D721Med (cell line): ENCODE measurements at places on chromosomes 1 and 21.
A peak's percentile ranks its signal among the peaks of the same experiment; 100 is the strongest.

- no peak for DNase-seq
Observed at GRCh38 chr1:1482856-1483255, 11.3 kb downstream of the ATAD3B start.

GRCh38 chr1:155125511-155125945 is 2.1 kb upstream of the EFNA1 start:
- no peak for DNase-seq

DNA sequence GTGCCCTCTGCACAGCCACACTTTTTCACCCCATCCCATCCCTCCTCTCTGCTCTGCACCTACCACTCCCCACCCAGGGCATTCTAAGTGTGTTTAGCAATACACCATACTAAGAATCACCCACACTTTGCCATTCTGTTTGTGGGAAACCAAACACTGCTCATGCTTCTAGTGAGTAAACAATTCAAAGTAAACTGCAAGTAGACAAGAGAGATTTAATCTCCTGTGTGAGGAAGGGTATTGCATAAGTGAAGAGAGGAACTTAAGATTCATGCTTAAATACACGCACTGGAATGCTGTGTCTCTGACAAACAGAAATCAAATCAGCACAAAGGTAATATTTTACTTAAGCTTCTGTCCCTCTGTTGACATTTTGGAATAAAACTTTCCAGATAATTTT is 4.8 kb upstream of the EDARADD start:
- DNase-seq: no peak

DNA sequence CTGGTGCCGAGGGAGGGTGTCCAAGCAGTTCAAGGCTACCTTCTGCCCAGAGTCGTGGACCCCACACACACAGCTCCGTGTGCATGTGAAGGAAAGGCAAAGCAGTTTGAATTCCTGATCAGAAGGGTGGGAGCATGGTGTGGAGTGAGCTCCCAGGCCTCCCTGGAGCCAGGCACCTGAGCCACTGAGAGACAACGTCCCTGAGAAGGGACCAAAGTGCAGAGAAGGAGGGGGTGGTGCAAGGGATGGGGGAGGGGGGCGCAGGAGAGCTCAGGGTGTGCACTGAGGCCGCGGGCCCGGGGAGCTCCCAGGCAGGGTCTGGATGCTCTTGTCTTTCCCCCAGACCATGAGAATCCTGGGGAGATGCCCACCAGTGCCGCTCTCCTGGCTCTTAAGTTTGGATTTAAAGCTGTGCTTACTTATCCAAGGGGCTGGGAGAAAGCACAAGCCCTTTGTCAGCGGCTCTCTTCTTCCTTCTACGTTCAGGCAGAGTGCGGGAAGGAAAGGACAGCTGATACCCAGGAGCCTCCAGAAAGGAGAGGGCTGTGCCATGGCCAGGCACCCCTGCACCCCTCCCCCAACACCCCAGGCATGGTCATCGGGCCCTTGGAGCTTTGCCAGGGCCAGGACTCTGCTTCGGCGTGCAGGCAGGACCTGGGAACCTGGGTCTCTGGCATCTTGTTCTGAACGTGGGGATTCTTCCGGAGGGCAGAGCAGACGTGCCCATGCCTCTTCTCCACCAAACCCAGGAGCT is 24.1 kb downstream of the ACTA1 start:
- no peak for DNase-seq

- DNase-seq: no peak
Observed at GRCh38 chr1:117318426-117318825, 48.8 kb upstream of the MAN1A2 start.

DNA sequence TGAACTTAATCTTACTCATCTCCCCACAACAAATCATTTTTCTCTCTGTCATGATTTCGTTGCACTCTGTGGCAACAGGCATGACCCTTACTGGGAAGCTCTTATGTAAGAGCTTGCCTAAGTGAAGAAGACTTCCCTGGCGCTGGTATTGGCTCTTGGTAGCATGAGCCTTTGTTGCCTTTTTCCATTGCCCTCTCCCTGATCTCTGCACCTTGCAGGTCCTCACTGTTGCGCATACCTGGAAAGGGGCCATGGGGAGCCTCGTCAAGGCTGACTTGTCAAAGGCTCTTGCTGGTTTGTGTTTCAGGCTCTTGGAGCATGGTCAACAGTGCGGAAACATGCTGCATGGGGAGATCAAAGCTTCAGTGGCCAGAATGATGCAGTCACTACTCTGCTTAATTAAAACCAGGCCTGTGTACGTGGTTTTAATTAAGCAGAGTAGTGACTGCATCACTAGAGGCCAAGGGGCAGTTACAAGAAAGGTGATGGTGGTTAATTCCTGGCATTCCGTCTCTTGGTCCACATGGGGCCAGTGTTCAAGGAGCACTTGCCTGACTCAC is 141.3 kb downstream of the SPATA46 start:
- DNase-seq: no peak

DNA sequence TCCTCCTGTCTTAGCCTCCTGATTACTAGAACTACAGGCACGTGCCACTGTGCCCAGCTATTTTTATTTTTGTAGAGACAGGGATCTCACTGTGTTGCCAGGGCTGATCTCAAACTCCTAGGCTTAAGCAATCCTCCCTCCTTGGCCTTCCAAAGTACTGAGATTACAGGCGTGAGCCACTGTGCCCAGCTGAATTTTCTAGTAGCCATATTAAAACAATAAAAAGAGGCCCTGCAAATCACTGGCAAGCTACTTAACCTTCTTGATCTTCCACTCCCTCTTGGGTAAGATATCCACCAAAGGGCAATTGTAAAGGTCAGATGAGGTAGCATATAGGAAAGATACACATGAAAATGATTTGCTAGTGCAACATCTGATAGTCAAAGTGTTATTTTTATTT is 65.6 kb upstream of the SRSF10 start:
- no peak for DNase-seq

- DNase-seq: no peak
Observed at GRCh38 chr21:33362044-33362555, 37.3 kb downstream of the IFNAR1 start.

- DNase-seq: no peak
Observed at GRCh38 chr1:23417570-23417969, 7.0 kb downstream of the TCEA3 start.

GRCh38 chr1:61517345-61517744 is 207.6 kb downstream of the TM2D1 start:
- DNase-seq: no peak

DNA sequence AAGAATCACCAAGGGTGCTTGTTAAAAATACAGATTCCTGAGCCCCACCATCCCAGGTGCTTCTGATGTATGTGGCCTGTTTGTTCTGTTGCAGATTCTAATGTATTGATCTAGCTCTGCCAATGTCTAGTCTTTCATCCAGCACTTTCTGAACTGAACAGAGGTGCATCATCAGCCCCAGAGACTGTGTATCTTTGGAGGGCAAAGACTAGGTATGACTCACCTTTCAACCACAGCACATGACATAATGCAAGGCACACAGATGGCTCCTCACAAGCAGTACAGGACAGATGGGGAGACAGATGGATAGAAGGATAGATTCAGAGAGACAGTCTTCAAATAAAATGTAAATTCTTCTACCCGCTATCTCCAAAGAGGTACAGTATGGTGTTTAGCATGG is 32.3 kb downstream of the CD58 start:
- DNase-seq: no peak

GRCh38 chr1:110916669-110917306 is 43.8 kb downstream of the CD53 start:
- no peak for DNase-seq

DNA sequence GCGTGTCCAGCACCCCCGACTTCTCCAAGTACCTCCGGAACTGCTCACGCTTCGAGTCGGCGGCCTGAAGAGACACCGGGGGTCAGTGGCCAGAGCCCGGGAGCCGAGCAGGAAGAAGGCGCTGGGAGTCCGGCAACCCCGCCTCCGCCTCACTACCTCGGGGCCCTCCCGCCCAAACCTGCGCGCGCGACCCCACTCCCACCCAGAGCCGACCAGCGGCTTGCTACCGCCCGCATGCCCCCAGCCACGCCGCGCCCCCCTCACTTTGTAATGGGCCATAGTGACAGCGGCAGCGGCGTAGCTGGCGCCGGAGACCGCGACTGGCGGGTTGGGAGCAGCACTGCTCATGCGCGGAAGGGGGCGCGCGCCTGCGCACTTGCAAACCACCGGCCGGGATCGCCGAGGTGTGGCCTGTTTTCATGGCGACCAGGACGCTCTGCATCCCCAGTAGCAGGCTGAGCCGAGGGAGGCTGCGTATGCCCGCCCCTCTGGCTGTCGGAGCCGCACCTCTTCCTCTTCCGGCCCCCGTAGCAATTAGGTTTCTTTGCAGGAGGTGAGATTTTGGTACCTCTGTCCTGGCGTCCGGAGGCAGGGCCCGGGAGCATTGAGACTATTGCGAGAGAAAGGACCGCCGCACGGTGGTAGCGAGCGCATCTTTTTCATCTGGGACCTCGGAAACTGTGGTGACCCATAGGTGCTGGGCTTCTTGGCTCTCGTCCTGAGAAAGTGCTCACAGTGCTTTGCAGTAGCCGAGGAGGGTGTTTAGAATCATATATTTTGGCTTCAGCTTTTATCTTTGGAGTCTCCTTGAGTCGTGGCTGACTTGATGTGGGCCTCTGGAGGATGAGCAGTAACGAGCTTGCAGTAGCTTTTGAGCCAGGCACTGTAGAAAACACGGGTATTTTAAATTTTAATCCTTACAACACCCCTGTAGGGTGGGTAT is at the start of gene MYCBP:
Gene MYCBP (minus strand): TSS at position 322 of the 943 bp plus-strand sequence. CDS start 43 bp downstream, at position 279.
- peak; percentile 95 for DNase-seq

DNA sequence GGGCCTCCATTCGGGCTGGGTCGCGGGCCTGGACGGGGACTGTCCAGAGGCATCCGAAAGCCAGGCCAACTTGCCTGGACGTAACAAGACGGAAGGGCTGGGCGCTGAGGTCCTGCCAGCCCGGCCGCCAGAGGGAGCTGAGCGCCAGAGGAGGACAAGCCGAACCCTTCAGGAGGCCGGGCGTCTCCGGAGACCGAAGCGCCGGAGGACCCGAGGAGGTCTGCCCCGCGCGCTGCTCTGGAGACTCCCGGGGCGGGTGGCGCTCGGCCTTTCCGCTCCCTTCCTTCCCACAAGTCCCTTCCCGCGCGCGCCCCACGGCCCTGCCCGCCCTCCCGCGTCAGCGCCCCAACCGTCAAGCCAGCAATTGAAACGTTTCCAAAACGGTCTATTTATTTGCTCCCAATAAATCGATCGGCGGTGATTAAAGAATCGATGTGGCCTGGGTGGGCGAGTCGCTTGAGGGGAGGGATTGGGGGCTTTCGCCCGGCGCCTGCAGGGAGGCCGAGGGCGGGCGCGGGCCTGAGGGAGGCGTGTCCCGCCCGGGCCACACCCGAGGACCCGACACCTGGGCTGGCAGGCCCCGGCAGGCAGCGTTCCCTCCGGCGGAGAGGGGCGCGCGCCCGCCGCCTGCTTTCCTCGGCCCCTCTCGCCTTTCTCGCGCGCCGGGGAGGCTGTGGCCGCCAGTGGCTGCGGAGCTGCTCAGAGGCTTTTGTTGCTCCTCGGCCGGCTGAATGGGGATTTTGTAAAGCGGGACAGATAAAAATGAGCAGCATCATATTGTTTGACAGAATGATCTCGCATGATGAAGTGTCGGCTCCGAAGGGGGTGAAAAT is 5.2 kb upstream of the FOXD3 start:
- no peak for DNase-seq

DNA sequence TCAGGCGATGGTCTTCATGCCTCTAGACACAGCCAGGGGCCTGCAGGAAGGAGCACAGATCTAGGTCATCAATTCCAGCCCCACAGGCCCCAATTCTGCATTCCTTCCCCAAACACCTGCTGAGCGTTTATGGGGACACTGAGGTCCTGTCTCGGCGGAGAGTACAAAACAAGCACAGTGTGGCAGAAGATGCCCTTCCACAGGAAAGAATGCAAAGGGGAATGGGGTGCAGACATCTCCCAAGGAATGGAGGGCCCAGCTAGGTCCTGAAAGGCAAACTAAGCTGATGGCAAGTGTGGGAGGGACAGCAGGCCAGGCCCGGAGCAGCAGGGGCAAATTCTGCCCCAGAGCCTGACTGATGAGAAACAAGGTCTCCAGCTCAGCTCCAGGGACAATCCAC is 3.5 kb upstream of the S100A8 start:
- no peak for DNase-seq

GRCh38 chr1:225368036-225368552 is 59.7 kb downstream of the LBR start:
- DNase-seq: no peak

- no peak for DNase-seq
Observed at GRCh38 chr21:25457411-25457810, 149.9 kb downstream of the MRPL39 start.

- no peak for DNase-seq
Observed at GRCh38 chr1:4599951-4600481, 54.4 kb upstream of the AJAP1 start.

DNA sequence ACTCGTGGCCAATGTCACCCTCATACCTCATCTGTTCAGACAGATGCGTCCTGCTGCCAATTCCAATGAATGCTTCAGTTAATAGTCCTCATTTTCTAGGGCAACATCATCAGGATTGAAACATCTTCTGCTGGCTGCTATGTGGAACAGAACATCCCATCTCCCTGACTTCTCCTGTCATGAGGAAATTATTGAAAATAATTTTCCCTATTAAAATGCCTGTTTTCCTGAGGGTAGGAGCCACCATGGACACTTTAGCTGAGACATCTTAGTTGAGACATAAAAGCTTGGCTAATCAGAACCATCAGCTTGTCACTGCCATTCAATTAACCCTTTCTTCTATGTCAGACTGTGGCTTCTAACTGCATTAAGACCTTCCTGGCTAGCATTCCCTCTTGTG is 396.1 kb downstream of the HHAT start:
- DNase-seq: no peak

DNA sequence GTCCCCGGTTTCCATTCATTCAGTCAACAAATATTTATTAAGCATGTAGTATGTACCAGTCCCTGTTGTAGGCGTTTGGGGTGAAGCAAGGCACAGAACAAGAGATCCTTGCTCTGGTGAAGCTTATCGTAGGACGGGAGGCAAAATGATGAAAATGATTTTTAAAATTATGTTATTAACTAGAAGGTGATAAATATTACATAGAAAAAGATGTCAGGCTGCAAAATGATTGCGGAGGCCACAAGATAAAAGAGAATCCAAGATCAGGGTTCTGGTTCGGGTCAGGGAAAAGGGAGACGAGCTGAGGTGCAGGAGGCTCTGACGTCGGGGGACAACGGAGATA is 602 bp upstream of the CGN start:
- DNase-seq: no peak

GRCh38 chr1:31569596-31570173 is 6.6 kb upstream of the TINAGL1 start:
- no peak for DNase-seq

DNA sequence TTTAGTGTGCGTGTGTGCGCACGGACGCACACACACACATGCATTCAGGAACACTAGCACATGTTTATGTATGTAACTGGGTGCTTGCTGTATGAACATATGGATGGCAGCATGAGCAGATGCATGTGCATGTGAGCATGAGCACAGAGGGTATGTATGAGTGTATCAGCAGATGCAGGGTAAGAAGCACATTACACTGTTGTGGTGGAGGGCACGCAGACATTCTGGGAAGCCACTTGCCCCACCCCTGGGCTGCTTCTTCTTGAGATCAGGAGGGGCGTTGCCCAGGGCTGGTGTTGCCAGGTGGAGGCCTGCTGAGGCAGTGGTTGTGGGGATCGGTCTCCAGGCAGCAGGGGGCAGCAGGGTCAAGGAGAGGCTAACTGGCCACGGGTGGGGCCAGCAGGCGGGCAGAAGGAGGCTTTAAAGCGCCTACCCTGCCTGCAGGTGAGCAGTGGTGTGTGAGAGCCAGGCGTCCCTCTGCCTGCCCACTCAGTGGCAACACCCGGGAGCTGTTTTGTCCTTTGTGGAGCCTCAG is 3.9 kb upstream of the P3R3URF start:
- no peak for DNase-seq
